ENCODE measurements at places on chromosomes 12 and 14.

DNA sequence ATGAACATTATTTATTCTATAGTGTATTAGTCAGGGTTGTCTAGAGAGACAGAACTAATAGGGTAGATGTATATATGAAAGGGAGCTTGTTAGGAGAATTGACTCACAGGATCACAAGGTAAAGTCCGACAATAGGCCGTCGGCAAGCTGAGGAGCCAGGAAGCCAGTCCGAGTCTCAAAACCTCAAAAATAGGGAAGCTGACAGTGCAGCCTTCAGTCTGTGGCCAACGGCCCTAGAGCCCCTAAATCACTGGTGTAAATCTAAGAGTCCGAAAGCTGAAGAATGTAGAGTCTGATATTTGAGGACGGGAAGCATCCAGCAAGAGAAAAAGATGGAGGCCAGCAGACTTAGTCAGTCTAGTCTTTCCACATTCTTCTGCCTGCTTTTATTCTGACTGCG is 912.2 kb downstream of the FLRT2 start:
- DNase-seq: no peak

DNA sequence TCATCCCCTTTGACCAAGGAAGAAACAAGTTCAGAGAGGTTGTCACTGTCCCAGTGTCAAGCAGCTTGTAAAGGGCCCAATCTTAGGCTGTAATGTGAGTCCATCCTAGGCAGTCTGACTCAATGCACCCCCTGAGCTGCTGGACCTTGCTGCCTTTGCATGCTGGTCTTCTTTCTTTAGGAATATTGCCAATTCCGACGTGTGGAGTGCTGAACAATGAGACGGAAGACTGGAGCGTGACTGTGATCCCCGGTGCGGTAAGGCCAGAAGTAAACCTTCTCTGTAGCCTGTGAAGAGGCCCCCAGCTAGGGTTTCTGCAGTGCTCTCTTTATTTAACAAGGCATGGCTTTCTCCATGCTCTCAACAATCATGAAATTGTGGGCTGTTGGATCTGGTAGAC is 963 bp downstream of the TCTN2 start:
- DNase-seq: no peak

- DNase-seq: no peak
These were observed 506.4 kb downstream of the PRKD1 start for GRCh38 chr14:29421156-29421728.

DNA sequence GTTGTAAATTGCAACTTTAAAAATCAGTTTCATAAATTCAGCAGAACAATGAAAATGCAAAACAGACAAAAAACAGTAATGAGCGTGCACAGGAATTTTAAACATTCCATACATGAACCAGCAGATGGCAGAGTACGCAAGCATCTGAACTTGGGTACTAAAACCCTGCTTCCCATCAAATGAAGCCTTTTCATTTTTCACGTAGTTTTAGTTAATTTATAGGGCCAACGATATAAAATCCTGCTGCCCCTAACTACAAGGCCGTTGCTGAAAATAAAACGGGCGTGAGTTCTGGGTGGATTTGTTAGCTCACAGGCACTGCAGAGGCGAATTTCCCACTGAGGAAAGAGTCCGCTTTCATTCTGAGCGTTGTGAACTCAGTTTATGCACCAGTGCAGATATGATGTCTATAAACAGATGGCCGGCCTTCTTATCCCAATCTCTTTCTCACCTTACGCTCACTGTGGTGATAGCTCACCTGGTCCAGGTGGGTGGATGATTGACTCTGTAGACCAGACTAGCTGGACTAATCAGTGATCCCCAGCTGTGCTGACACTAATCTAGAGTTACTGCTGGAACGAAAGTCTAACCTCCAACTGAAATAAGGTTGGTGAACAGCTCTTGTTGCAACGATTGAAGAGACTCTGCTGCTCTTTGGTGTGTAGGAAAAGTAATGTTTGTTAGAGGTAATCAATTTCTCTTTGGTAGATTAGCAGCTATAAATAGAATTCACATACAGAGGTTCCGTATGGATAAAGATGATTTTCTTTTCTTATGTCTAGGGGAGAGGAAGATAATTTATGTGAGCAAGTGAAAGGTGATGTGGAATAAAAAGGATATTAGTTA is 89.2 kb downstream of the PDZRN4 start:
- peak; percentile 46 for DNase-seq
